ENCODE measurements at places on chromosomes 6 and 20.

- no peak for DNase-seq
These were observed 138.8 kb downstream of the EDN3 start for GRCh38 chr20:59439243-59439642.

DNA sequence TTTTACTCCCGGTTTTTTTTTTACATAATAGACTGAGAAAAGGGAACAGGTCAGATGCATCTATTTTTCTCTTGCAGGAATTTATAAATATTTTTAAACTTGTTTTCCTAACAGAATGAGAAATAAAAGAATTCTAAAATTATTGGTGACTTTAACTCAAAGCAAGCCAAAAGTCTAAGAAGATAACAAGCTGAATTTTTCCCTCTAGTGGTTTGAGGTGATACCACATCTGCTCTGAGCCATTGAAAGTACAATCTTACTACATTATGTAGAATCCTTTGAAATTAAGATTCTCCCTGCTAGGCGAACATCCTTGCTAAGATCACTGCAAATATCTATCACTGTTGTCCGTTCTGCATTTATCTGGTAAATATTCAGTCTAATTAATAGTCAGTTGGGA, 10.7 kb upstream of the STMND1 start:
- no peak for DNase-seq

- DNase-seq: no peak
These were observed 216.2 kb upstream of the PRDM1 start for GRCh38 chr6:105869835-105870440.

- DNase-seq: no peak
These were observed 97.5 kb downstream of the FOXO3 start for GRCh38 chr6:108658174-108658573.

DNA sequence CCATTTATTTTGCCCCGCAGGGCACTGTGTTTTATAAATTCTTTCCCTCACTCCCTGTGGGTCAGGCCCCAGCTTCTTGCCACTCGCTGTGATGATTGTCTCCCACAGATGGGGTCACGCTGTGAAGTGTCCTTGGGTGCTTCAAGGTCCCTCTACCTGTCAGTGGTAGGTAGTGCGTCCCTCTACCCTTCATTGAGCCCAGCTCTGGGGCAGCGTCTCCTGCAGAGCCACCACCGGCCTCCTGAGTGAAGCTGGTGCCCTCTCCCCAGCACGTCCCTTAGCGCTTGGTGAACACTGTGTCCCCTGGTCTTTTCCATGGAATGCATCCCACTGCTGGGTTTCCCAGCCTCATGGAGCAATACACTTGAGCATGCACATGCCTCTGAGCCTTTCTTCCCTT, 108.2 kb downstream of the NRN1 start:
- DNase-seq: no peak

- DNase-seq: peak; percentile 50
These were observed 77.4 kb downstream of the PRDM1 start for GRCh38 chr6:106163446-106163965.

DNA sequence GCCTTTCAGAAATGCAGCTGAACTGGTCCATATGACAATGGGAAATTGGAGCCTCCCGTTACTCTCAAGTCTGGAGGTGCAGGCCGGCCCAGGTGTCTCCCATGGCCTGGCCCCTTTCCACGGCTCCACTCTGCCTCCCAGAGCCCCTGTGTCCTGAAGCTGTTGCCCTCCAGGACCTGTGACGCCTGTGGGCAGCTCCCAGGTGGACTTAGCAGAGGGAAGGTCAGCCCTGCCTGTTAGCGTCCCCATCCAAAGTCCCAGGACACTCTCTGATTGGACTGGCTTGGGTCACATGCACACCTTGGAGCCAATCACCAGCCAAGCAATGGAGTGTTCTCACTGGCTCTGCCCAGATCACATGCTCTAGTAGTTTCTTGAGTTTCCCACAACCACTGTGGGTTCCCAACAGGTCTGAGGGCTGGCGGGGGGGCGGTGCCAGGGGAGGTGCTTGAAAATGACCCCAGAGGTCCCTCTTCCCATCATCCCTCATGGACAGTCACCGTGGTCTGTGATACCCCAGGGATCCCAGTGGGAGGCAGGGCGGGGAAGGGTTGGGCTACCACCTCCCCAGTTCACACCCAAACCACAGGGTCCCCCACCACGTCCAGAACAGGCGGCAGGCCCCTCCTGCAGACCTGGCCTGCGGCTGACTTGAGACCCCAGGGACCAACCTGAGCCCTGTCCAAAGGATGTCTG, 135.6 kb downstream of the TAF4 start:
- no peak for DNase-seq

DNA sequence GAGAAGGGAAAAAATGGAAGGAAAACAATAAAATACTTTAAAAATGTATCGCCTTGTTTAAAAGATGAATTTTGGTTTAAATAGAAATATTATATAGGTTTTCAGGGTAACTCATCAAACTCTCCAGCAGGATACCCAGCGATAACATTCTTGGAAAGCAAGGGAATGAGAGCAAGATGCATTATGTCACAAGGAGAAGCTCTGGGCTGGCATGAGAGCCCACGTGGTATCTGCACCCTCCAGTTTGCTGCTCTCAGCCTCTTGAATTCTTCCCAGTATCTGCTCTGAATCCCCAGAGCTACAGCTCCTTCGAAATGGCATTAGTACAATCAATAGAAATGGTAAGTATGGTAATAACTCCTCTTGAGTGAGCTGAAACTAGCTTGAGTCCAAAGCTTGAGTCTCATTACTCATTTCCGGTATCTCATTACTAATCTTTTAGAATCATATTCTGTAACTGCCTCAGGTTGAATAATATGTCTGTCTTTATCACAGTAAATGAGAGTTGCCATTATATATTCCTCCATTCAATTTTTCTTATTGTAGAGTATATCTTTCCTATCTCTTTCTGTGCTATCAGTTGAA, 4.9 kb upstream of the TMEM242 start:
- no peak for DNase-seq

- no peak for DNase-seq
These were observed 39.8 kb upstream of the SERINC1 start for GRCh38 chr6:122511193-122511924.

DNA sequence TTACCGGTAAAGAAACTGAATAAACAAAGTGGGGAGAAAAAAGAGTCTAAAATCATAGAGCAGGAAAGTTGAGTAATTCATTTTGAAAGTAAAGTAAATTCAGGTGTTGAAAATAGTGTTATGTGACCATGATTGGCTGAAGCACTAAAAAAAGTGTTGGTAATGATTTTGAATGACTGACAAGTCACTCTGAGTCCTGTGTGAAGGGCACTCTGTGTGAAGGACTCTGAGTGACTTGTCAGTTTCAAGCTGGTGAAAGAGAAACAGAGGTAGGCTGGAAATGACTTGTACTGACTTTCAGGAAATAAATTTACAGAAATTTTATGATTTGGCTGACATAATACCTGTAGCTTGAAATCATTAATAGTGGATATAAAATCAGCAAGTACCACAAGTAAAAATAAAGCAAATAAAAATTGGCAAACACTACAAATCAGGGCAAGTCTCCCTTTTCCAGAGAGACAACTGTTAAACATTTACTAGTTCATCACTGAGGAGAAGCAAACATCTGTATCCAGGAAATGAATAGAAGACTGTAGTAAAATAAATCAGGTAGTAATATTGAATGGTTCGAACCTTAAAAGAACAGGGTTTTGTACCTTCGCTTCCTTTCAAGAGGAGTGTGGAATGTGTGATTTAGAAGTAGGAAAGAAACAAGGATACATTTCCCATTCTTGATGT, 630.6 kb downstream of the GRIK2 start:
- DNase-seq: no peak

DNA sequence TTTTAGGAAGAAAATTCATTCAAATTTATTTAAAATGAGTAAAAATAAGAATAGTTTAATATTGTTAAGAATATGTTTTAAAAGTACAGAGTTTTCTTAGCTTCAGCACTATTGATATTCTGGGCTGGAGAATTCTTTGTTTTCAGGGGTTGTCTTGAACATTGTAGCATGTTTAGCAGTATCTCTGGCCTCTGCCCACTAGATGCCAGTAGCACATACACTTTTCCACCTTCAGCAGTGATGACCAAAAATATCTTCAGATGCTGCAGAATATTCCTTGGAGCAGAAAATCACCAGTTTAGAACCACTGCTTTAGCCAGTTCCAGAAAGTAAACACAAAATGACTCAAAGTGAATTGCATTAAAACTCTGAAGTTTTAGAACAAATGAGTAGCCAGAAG, 19.4 kb upstream of the SDHAF4 start:
- DNase-seq: no peak

DNA sequence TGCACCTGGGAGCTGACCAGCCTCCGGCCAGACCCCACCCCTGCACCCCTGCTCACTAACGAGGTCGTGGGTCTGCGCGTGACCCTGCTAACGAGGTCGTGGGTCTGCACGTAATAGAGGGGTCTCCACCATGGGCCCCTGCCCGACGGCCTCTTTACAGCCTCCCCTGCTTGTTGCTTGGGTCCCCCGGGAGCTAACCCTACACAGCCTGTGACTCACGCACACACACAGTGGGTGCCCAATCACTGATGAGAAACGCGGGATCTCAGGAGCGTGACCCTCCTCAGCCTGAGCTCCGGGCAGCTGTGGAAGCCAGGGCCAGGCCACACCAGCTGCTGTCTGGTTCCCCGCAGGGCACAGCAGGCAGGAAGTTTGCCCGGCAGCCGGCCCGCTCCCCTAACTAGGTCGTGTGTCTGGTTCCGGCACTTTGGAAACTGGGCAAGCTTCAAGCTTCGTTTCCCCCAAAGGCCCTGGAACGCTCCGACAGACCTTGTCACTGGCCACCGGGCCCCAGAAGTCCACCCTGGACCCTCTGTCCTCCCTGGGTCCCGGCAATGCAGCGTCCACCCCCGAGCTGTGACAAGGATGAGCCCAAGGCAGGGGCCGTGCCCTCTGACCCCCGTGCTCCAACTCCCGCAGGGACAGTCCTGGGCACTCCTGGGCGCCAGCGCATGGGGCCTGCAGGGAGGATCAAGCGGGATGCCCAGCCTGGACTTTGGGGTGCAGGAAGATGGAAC, 767 bp downstream of the PTK6 start:
- no peak for DNase-seq

DNA sequence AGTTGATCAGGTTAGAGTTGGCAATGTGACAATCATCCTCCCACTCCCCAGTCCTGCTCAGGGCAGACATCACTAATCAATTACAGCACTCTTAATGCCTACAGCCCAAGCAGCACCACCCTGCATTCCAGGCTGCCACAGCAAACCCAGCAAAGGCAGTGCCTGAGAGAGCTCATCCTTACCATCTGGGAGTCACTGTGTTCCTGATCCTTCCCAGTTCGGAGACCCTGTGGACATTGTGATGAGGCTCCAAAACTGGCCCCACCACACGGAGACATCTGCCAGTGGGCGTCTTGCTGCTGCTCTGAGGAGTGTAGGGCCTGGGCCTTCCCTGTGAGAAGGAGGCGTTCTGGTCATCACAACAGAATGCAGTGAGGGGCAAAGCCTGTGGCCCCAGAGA, 216.5 kb upstream of the CST7 start:
- no peak for DNase-seq

GRCh38 chr6:134177236-134177635, 124.8 kb upstream of the SLC2A12 start:
- DNase-seq: no peak

- peak; percentile 20 for DNase-seq
These were observed 80.5 kb upstream of the SGK1 start for GRCh38 chr6:134398453-134398852.

DNA sequence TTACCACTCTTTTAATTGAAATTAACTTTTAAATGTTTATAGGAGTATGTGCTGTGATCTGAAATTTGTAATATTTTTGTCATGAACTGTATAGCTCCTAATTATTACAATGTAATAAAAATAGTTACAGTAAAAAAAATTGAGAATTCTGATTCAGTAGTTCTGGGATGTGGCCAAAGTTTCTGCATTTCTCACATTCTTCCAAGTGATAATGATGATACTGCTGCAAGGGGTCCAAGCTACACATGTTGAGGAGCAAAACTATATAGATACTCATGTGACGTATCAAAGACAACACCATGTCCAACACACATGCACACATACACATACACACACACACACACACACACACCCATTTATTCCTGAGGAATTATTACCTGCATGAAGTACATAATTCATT, 71.0 kb upstream of the FAM83B start:
- no peak for DNase-seq

DNA sequence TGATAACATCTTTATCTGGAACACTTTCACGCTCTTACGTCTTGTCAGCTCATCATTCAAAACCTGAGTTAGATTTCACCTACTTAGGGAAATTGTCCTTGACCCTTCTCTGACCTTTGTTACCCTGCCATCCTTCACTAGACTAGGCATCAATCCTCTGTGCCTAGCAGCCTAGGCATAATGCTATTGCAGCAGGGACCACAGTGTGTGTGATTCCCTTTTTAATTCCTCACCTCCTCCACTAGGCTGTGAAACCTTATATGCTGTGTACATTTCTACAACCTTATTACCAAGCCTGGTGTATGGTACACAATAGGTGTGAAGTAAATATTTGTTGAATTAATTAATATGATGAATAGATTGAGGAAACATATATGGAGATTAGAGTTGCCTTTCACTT, 66.7 kb upstream of the DEFB112 start:
- no peak for DNase-seq

DNA sequence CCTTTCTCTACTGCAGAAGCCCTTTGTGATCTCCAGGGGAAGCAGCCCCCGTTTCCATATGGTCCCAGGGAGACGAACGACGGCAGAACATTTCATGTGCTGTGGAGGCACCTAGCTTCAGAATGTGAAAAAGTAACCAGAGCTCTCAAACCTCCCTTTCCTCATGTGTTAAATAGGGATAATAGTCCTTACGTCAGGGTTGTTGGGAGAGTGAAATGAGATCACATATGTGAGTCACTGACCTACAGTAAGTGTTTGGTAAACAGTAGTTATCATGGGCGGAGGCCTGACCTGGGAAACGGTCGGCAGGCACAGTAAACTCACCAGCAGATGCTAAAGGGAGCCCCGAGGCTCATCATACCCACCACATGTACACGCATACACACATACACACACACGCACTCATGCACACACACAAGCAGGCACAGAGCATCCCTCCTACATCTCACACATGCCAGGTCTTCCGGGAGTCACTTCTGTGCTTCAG, 89.7 kb downstream of the LY86 start:
- no peak for DNase-seq

DNA sequence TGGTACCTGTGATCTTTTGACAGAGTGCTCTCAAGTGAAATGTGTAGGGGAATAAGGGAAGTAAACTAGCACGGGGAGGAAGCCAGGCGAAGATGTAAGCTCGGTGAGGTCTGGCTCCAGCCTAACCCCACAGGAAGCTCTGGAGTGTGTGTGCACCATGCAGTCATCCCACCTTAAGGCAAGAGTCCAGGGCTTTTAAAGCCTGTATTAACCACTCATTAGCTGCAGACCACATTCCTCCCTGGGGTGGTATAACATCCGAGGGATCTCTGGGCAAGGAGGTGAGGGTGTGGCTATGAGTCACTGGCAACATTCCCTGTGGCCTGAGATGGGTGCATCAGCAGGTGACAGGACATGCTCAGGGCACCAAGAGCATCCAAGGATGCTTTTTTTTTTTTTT, 12.5 kb upstream of the RANBP9 start:
- DNase-seq: no peak

- DNase-seq: no peak
These were observed 124.7 kb downstream of the CD24 start for GRCh38 chr6:106849676-106850332.
